ENCODE measurements at places on chromosomes 2 and 18. TPM values are rescaled to one million over a fixed set of nuclear protein-coding genes. Genes with fewer than 3 reads are reported as not detected.

Gene MLPH
- total RNA-seq = 0.47 TPM

Gene LRATD1
- not detected for total RNA-seq

Gene STARD6
- total RNA-seq = not detected

Gene IL36B
- total RNA-seq = not detected

Gene ATP6V1C2
- total RNA-seq = not detected

Gene CPO
- not detected for total RNA-seq

Gene TIGD1
- 14.5 TPM for total RNA-seq

Gene CIB4
- total RNA-seq = not detected

Gene CDH7
- total RNA-seq = not detected

Gene GRHL1
- total RNA-seq = 1.8 TPM

Gene ZNF804A
- total RNA-seq = not detected

Gene AGXT
- total RNA-seq = not detected

Gene GCG
- total RNA-seq = not detected

Gene TCF4
- total RNA-seq = 2.4 TPM

Gene CEBPZ
- 64.2 TPM for total RNA-seq

Gene FSHR
- total RNA-seq = not detected

Gene RGPD3
- total RNA-seq = 0.44 TPM

Gene CDK5R2
- total RNA-seq = not detected
